ENCODE measurements at places on chromosomes 5 and 9.

GRCh38 chr9:80410106-80410505, 838.3 kb downstream of the TLE4 start:
- DNase-seq, result no peak

- no peak for DNase-seq
Observed at GRCh38 chr5:96203761-96204160, 229.3 kb downstream of the PCSK1 start.

DNA sequence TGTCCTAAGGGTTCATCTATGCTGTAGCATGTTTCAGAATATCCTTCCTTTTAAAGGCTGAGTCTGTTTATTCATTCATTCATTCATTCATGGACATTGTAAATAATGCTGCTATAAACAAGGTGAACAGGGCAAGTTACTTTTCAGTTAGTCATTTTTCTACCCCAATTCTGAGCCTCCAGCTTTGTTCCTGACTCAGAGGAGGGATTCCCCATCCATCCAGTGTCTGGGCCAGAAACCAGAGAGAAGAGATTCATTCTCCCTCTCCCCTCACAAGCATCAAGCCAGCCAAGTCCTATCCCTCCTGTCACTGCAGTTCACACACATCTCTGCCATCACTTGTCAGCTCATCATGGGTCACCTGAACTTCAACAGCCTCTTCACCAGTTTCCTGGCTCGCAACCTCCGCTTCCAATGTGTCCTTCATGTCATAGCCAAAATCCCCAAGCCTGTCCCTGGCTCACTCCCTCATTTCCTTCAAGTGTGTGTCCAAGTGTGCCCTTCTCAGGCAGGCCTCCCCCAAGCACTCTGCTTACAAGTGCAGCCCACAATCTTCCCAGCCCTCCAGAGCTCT, 203.0 kb downstream of the TTLL11 start:
- no peak for DNase-seq

- DNase-seq, result no peak
Observed at GRCh38 chr5:124065508-124065907, 553.5 kb downstream of the CSNK1G3 start.

DNA sequence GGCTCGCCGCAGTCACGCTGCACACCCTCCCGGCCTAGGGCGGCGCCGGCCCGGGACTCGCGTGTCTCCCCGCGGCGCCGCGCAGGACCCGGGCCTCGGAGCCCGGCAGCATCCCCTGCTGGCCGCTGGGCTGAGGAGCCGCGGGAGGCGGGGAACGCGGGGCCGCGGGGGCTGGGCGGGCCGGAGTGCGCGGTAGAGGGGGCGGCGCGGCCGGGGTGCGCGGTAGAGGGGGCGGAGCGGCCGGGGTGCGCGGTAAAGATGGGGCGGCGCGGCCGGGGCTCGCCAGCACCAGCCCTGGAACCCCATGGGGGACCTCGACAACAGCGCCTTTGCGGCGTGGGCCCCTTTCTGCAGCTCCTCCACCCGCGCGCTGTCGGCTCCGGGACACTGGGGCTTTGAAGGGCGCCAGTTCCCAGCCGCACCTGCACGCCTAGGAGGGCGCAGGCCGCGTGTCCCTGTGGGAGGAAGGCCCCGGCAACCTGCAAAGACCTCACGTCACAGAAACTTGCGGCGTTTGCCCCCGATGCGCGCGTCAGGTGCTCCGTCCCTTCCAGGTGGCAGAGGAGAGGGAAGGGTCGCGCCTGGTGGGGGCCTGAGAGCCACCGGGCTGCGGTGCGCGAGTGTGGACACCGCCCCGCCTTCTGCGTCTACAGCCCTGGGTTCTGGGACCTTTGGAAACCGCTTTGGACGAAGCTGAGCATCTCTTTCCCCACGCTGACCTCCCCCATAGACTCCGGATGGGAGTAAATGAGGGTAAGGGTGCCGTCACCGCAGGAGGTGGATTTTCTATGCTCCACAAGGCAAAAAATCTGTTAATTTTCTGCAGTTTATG, 49.6 kb downstream of the NSUN2 start:
- peak; percentile 17 for DNase-seq

DNA sequence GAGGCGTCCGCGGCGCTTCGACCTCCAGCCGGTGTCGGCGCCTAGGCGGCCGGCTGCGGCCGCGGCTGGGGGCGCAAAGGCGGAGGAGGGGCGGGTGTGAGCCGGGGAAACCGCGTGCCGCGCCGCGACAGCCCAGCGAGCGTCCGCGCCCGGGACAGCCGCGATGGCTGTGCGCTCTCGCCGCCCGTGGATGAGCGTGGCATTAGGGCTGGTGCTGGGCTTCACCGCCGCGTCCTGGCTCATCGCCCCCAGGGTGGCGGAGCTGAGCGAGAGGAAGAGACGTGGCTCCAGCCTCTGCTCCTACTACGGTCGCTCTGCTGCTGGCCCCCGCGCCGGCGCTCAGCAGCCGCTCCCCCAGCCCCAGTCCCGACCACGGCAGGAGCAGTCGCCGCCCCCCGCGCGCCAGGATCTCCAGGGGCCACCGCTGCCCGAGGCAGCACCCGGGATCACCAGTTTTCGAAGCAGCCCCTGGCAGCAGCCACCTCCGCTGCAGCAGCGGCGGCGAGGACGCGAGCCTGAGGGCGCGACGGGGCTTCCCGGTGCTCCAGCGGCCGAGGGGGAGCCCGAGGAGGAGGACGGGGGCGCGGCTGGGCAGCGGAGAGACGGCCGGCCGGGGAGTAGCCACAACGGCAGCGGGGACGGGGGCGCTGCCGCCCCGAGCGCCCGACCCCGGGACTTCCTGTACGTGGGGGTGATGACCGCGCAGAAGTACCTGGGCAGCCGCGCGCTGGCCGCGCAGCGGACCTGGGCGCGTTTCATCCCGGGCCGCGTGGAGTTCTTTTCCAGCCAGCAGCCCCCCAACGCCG, 605 bp downstream of the CHSY3 start:
- DNase-seq, result no peak

GRCh38 chr5:147240266-147240985, 5.6 kb downstream of the STK32A start:
- no peak for DNase-seq

GRCh38 chr5:58530942-58531490, 39.8 kb downstream of the GAPT start:
- DNase-seq, result no peak

GRCh38 chr5:138655530-138656190, 80.5 kb upstream of the HSPA9 start:
- DNase-seq, result no peak

DNA sequence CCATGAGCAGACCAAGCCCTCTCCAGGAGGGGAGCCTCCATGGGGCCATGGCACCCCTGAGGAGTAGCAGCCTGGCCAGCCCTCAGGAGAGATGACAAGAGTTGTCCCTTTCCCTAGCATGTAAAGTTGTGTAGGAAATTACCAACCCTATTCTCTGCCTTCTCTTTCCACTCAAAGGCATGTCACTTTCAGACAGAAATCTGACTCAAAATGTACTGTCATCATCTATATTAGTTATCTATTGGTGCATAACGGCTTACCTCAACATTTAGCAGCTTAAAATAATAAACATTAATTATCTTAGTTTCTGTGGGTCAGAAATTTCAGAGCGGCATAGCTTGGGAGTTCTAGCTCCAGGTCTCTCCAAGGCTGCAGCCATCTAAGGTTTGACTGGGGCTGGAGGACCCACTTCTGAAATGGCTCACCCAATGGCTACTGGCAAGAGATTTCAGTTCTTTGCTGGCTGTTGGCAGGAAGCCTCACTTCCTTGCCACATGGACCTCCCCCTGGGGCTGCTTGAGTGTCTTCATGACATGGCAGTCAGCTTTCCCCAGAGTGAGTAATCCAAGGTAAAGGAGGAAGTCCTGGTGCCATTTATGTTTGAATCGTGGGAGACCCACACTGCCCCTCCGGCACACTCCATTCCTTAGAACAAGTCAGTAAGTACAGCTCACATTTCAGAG, 632.3 kb downstream of the CCDC171 start:
- no peak for DNase-seq

DNA sequence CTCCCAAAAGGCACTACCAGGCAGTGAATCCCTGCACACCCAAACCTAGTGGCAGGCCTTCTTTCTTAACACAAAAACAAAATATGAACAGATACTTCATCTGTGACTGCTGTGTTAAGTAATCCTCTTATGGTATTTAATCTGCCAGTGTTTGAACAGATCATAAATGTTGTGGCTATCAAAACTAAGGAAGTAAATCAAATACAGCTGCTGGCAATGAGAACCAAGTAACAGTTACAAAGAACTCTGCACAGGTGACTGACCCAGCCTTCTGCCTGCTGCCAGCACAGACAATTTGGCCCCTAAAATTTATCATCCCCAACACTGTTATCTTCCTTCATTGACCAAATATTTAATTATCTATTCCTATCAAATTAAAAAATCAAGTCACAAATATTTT, 78.0 kb downstream of the GNAQ start:
- DNase-seq, result no peak

GRCh38 chr5:2991884-2992283, 240.4 kb upstream of the IRX2 start:
- no peak for DNase-seq

DNA sequence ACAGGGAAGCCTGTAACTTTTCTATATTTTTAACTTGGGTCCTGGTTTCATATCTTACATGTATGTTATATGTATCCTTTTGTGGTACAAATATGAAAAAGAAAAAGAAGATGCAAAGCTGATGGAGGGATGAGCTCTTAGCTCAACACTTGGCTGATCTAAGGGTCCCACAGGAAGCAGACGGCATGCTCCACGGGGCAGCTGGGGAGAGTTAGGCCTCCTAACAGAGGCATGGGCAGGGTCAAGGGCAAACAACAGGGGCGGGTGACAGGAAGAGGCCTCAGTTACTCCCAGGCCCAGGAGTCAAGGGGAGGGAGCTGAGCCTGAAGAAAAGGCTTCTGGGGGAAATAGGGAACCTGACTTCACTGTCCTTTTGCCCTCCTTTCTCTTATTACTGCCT, 287.2 kb downstream of the ZSWIM6 start:
- DNase-seq, result no peak

GRCh38 chr9:118209343-118209742, 505.1 kb downstream of the TLR4 start:
- no peak for DNase-seq

DNA sequence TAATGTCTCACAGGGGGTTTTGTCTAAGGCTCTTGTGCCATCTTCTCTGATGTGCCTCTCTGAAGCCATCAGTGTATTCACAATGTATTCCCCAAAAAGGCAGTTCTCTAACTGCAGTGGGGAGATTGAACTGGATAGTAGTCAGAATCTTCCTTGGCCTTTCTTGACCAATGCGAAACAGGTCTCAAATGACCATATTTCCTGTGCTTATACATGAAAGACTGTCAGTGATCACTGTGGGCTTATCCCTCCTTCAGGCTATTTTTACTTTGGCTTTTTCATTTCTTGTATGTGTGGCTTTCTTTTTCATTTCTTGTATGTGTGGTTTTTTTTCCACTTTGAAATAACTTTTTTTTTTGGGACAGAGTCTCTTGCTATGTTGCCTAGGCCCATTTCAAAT, 19.7 kb downstream of the HMGXB3 start:
- no peak for DNase-seq

DNA sequence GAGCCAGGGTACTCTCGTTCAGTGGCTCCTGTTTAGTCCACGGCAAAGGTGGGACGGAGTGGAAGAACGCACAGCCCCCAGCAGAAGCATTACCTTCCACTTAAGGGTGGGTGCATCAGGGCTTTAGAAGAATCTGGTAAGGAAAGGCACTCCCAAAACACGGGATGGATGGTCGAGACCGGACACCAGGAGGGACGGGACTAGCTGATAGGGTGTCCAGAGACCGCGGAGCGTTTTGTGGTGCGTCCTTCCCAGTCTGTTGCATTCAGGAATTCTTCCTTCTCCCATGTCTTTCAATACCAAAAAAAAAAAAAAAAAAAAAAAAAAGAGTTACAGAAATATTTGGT, 545 bp upstream of the CTSV start:
- no peak for DNase-seq

DNA sequence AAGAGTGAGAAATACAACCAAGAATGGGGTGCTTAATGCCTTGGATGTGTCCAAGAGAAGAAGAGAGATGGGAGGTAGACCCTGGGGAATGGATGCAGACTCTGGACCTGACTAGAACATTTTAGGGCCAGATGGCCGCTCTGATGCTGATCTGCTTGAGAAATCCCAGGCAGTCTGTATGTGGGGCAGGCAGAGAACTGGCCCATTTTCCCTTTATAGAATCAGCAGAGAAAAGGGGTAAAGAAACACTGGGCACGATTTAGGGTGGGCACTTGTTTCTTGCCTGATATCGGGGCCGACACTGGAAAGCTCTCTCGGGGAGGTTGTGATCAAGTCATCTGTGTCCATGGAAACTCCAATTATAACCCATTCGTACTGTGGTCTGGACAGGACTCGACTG, 118.5 kb upstream of the FSTL4 start:
- no peak for DNase-seq

DNA sequence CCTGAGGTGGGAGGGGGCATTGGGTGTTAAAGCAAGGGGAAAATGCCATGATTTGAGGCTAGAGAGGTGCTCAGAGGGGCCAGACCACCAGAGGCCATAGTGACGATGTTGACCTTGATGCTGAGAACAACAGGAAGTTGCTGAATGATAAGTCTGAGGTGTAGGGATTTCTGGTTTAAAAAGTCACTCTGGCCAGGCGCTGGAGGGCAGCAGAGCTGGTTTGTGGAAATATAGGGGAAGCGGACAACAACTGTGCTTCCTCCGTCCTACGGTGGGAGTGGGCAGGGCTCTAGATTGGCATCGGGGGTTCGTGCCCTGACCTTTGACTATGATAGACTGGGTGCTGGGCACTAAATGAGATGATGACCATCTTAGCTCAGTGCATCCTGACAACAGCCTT, 44.7 kb downstream of the STOM start:
- no peak for DNase-seq

- DNase-seq, result no peak
Observed at GRCh38 chr9:10562581-10563343, 50.0 kb downstream of the PTPRD start.

DNA sequence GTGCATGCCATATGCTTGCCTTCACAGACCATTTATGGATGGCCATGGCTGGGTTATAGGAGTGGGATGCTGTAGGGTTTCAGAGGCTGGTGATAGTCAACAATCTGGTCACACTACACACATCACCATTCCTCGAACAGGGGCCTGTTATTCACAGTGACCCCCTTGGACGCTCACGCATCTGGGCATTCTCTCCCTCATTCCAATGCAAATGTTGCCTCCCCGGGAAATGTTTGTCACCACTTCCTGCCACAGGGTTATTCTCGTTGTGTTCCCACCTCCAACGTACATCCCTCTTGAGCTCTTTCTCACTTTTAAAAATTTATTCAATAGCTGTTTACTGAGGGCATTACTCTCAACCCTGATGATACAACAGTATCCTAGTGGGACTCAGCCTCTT, 135.4 kb downstream of the SCAMP1 start:
- no peak for DNase-seq

DNA sequence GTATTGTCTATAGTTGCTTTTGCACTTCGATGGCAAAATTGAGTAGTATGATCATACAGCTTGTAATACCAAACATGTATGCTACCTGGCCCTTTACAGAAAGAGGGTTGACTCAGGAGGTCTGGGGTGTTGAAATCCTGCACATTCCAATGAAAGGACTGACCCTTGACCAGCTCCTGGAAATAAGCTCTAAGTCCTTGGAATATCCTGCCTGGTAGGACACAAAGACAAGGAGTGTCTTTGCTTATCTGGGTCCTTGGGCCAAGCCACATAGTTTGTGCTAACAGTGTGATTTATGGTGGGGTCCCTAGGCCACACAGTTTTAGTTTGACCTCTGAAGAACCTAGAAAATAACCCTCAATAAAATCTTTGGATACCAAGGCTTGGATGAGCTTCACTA, 89.3 kb upstream of the FTMT start:
- no peak for DNase-seq

GRCh38 chr5:65013166-65013565, 244.4 kb downstream of the CWC27 start:
- no peak for DNase-seq

- DNase-seq, result no peak
Observed at GRCh38 chr5:18397891-18398290, 763.6 kb downstream of the TAF11L14 start.

All from LoVo (cell line).